BJ (cell line): ENCODE measurements at places on chromosomes 13 and 19. TPM values are rescaled to one million over a fixed set of nuclear protein-coding genes. Genes with fewer than 3 reads are reported as not detected.
A peak's percentile ranks its signal among the peaks of the same experiment; 100 is the strongest.

CASP14 gene
- not detected in 2 replicates for polyA plus RNA-seq

DNA sequence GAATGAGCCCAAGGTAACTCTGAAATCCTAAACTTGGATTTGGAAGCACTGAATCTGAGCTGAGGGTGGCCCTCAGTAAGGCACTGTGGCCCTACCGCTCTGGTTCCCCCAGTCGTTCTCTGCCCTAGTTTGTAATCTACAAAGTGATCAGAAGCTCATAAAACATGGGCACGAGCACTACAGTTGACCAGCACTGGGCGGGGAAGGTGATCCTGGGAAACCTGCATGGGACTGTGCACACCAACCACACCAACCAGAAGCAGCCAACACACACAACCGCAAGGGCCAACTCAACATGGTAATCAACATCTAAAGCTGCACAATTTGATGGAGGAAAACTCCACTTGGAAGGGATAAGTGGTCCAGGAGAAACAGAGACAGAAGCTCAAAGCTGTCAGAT lies 22.9 kb downstream of the SLC7A1 start:
- no peak for DNase-seq

GRCh38 chr13:50788551-50789210 lies 54.8 kb downstream of the DLEU7 start:
- no peak for DNase-seq

- peak; percentile 76 for DNase-seq
These were observed 216.5 kb downstream of the EFNB2 start for GRCh38 chr13:106318941-106319411.

DNA sequence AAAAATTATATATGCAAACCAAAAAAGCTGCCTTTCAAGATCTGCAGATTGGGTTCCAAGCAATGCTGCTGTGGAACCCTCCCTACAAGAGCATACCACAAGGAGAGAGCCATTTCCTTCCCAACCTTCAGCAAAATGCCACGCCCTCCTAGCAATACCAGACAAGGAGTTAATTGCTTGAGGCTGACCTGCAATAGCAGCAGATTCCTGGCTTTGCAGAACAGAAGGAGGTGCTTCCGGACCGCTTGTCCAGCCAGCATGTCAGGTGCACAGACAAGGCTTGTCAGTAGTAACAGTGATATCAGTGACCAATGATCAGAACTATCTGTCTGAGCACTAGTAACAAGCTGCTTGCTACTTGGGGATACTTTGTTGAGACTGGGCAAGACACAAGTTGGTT lies 301.6 kb downstream of the FGF14 start:
- no peak for DNase-seq

- DNase-seq, result no peak
These were observed 44.1 kb upstream of the RFXAP start for GRCh38 chr13:36774931-36775330.

DNA sequence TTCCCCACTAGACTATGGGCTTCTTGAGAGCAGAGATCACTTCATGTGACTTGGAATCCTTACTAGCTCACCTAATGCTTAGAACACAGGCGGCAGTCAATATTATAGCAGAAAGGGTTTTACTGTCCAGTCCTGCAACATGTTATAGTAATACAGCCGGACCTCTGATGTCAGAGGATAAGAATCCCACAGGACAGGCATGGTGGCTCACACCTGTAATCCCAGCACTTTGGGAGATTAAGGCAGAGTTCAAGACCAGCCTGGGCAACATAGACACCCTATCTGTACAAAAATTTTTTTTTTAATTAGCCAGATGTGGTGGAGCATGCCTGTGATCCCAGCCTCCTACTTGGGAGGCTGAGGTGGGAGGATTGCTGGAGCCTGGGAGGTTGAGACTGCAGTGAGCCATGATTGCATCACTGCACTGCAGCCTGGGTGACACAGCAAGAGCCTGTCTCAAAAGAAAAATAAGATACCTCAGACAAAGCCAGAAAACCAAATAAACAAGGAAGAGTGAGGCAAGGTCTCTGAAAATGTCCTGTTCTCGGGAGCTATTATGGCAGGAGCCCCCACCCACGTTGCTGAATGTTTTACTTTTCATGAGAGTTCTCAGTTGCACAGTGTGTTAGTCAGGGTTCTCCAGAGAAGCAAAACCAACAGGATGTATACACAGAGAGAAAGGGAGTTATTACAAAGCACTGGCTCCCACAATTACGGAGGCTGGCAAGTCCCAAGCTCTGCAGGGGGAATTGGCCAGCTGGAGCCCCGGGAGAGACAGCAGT lies 100.8 kb downstream of the UBL3 start:
- DNase-seq, result no peak
